ENCODE measurements at places on chromosomes 7 and 10. TPM values are rescaled to one million over a fixed set of nuclear protein-coding genes. Genes with fewer than 3 reads are reported as not detected.

APBB1IP gene
- 8.5 TPM for total RNA-seq

VKORC1L1 gene
- 17.6 TPM for total RNA-seq

SLC26A5 gene
- total RNA-seq: not detected

CYP26C1 gene
- 0.26 TPM for total RNA-seq

FEZF1 gene
- total RNA-seq: not detected

RASSF4 gene
- total RNA-seq: 5.6 TPM

PRKG1 gene
- total RNA-seq: 16.5 TPM

TMEM72 gene
- not detected for total RNA-seq

DRGX gene
- total RNA-seq: not detected

SLC13A1 gene
- not detected for total RNA-seq

ACSM6 gene
- not detected for total RNA-seq

ZMIZ2 gene
- 16.3 TPM for total RNA-seq

DAGLB gene
- 16.6 TPM for total RNA-seq

GPR26 gene
- not detected for total RNA-seq

TUBB8 gene
- total RNA-seq: not detected

PLA2G12B gene
- 0.11 TPM for total RNA-seq

MXI1 gene
- 24.0 TPM for total RNA-seq

TMEM225B gene
- total RNA-seq: 0.26 TPM

TMEM236 gene
- 0.22 TPM for total RNA-seq

TMEM184A gene
- total RNA-seq: 0.26 TPM

BICC1 gene
- total RNA-seq: 204 TPM

RSPH10B2 gene
- 0.11 TPM for total RNA-seq

HDAC9 gene
- 29.8 TPM for total RNA-seq

ABCB1 gene
- not detected for total RNA-seq

MYOF gene
- 400 TPM for total RNA-seq

SH2B2 gene
- total RNA-seq: 2.5 TPM

PTN gene
- 8.8 TPM for total RNA-seq

AOAH gene
- not detected for total RNA-seq

POLR2J gene
- total RNA-seq: 20.5 TPM

CCM2 gene
- 27.8 TPM for total RNA-seq

HTR5A gene
- total RNA-seq: not detected

SH2D4B gene
- total RNA-seq: not detected

NPFFR1 gene
- not detected for total RNA-seq

OPALIN gene
- total RNA-seq: not detected

ADCYAP1R1 gene
- not detected for total RNA-seq

BTBD16 gene
- total RNA-seq: not detected

THNSL1 gene
- total RNA-seq: 4.2 TPM

TAS2R5 gene
- total RNA-seq: 2.6 TPM

CRHR2 gene
- not detected for total RNA-seq

KAZALD1 gene
- 54.2 TPM for total RNA-seq

FAM237B gene
- total RNA-seq: not detected
